ENCODE measurements at places on chromosomes 5 and 9.
A peak's percentile ranks its signal among the peaks of the same experiment; 100 is the strongest.

- no peak for DNase-seq
These were observed 1.9 kb downstream of the SLC36A1 start for GRCh38 chr5:151449297-151449696.

DNA sequence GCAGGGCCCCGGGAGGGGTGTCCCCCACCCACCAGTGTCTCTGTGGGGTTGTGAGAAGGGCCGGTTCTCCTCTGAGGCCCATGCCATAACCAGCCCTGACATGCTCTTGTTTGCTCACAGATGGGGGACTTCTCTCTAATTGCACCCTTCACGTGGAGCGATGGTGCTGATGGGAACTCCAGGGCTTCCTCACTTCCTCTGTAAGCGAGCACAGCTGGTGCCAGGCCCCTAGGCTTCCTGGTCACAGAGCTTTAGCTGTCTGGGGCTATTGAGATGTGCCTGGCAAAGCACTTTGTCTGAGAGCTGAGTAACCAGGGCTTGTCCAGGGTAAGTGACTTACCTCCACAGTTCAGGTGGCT lies 36.4 kb downstream of the PHF2 start:
- no peak for DNase-seq

- no peak for DNase-seq
These were observed 15.8 kb upstream of the NRARP start for GRCh38 chr9:137317718-137318511.

DNA sequence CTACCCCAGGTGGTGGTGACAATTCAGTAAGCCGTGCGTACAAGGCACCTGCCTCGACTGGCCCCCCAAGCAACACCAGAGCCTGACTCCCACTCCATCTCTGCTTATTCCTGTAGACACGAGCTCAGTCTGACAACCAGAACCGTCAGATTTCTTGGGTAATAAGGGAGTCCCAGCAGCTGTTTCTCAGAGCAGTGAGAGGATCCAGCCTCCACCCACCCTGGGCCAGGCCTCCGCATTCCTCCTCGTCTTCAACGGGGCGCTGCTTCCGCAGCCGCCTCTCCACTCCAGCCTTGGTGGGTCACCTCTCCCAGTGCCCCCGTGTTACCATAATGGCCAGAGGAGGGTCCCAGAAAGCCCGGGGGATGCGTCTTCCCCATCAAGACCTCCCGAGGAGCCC lies 27.7 kb upstream of the GFPT2 start:
- no peak for DNase-seq

- no peak for DNase-seq
These were observed 11.8 kb downstream of the ELL2 start for GRCh38 chr5:95949810-95950209.

GRCh38 chr5:151812757-151813309 lies 41.1 kb downstream of the G3BP1 start:
- DNase-seq: no peak

DNA sequence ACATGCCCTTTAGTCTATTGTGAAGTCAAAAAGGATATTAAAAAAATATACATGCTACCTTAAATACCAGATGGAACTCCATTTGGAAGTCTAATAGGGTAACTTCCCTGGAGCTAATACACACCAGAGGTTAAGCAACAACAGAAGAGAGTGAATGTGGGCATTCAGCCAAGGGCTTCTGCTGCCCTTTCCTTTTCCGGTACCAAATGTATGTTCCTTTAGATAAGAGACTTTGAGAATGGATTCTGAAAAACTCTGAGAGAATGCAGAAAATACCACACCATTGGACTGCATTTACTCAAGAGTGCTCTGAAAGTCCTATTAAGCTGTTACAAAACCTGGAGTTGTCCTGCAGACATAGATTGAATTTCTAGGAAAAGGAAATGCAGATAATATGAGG lies 23.8 kb upstream of the TRPM3 start:
- DNase-seq: no peak

- DNase-seq: no peak
These were observed 119.5 kb upstream of the ZNF618 start for GRCh38 chr9:113756476-113757192.

DNA sequence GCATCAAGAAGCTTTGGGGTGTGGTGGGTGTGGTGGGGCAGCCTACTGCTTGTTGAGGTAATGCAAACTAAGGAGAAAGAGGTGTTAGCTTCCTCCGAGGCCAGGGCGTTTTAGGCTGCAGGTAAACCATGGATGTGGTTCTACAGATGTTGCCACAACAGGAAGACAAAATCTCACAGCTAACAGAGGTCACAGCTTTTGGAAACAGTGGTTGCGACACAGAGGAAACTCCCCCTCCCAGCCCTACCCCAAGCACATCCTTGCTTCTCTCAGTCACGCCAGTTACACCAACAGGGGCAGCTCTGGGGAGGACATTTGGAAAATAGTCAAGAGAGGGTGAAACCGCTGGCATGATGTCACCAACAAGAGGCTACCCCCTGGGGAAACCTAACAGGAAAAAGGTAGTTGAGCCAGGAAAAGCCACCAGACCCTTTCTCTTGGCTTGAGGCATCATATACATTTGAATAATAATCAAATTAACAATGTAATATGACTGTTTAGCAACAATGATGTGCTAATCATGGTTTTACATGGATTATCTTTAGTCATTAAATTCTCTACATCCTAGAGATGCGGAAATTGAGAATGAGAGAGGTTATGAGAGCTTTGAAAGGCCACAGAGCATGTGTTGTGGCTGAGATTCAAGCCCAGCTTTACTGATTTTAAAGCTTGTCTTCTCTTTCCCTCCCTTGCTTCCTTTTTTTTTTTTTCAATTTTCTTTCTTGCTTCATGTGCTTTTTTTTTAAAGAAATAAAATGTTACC lies 82.2 kb upstream of the IL12B start:
- peak; percentile 45 for DNase-seq

- no peak for DNase-seq
These were observed 460 bp downstream of the DMRTA1 start for GRCh38 chr9:22446950-22447617.

GRCh38 chr5:136108180-136108611 lies 24.4 kb upstream of the SMAD5 start:
- no peak for DNase-seq

GRCh38 chr5:115586525-115587146 lies 15.6 kb downstream of the TICAM2 start:
- peak; percentile 37 for DNase-seq

DNA sequence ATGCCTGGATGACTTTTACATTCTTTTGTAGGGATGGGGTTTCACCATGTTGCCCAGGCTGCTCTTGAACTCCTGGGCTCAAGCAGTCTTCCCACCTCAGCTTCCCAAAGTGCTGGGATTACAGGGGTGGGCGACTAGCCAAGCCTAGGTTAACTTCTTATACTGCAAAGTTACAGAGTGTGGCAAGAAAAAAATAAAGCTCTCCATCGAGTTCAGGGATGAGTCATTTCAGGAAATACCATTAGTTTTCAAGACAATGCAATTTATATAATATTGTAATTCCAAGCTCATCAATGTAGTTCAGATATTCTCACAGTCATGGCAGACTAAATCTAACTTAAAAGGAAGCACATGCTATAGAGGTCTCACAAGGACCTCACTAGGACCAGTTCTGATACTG lies 11.5 kb upstream of the ABO start:
- no peak for DNase-seq

DNA sequence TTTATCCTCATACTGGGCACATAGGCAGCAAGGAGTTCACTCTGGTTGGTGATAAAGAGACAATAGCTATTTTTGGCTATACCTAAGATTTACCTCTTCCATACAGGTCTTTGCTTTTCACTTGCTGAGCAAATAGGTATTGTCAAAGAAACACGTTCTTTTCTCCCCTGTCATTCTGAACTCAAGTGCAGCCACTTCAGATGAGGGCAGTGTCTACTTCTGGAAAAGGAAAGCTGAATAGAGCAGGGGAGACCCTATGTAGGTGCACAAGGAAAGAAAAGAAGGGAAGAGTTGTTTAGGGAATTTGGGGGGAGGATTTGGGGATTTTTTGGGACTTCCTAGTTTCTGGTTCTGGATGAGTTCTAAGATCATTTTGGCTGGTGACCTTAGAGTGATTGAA lies 109.6 kb downstream of the ATP10B start:
- no peak for DNase-seq

DNA sequence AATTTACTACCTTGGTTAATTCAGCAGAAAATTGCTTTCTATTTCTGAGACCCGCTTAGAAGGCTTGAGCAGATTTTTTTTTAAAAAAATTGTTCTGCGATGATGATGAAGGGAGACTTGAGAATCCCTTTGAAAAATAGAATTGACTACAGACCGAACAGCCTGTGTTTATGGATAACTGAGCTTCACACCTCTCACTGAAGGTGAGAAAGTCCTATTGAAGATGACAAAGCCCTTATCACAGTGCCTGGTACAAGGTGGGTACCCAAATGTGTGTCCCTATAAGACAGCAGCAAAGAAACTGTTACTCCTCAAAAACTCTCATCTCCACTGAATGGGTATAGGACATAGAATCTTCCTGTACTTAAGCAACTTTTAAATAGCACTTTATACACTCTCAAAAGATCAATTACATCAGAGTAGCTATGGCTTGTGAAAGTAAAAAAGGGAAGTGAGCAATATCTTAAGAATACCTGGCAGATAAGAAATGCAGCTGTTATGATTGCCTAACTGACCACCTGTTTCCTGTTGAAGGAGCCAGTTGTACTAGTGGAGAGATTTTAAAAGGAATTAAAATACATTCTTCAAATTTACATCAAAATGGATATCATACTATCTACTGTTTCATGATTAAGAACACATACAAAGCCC lies 419.7 kb downstream of the CHSY3 start:
- no peak for DNase-seq

GRCh38 chr5:128927644-128928043 lies 37.6 kb upstream of the SLC27A6 start:
- no peak for DNase-seq

- DNase-seq: no peak
These were observed 13.4 kb downstream of the POMT1 start for GRCh38 chr9:131516100-131516499.

- no peak for DNase-seq
These were observed 22.8 kb downstream of the URM1 start for GRCh38 chr9:128393970-128394369.

GRCh38 chr9:114185570-114186490 lies 30.5 kb downstream of the COL27A1 start:
- no peak for DNase-seq

- no peak for DNase-seq
These were observed 142.2 kb upstream of the ABCA1 start for GRCh38 chr9:105070176-105070575.

GRCh38 chr5:1018596-1018995 lies 10.0 kb downstream of the NKD2 start:
- no peak for DNase-seq

DNA sequence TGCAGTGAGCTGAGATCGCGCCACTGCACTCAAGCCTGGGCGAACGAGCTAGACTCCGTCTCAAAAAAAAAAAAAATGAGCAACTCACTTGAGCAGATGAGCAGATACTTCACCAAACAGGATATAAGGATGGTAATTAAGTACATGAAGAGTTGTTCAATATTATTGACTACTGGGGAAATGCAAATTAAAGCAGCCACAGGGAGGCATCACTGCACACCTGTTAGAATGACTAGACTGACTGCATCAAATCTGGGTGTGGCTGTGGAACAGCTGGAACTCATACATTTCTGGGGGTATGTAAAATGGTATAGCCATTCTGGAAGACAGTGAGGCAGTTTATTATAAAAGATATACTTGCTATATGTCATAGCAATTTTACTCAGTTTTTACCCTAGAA lies 93.0 kb downstream of the WNK2 start:
- no peak for DNase-seq

DNA sequence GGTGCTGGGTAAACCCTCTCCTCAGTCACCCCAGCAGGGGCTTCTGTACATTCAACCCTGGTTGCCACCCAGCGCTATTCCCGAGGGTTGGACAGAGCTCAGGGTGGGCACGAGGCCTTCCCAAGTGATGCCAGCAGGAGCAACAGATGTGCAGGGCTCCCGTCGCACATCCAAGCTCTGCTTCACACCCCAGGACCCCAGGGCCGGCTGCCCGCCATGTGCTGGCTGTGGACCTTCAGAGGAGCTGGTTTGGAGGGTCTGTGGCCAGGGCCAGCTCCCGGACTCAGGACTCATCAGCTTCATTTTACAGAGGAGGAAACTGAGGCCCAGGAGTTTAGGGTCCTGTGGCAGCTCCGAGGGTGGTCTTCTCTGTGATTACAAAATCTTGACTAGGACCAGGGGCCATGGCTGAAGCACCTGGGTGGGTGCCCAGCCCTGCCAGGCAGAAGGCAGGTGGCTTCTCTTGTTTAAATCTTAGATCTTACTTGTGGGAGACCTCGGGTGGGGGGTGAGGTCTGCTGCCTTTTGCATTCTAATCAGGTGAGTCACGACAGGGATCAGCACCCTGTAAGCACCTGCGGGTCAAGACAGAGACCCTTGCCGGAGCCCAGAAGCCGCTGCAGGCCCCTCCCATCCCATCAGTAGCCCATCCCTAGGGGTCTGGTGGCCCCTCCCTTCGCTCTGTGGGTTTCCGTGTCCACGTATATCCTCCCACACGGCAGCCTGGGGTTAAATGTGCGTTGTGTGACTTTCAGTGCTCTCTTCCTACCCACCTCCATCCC lies 2.1 kb upstream of the SLC12A7 start:
- DNase-seq: no peak

DNA sequence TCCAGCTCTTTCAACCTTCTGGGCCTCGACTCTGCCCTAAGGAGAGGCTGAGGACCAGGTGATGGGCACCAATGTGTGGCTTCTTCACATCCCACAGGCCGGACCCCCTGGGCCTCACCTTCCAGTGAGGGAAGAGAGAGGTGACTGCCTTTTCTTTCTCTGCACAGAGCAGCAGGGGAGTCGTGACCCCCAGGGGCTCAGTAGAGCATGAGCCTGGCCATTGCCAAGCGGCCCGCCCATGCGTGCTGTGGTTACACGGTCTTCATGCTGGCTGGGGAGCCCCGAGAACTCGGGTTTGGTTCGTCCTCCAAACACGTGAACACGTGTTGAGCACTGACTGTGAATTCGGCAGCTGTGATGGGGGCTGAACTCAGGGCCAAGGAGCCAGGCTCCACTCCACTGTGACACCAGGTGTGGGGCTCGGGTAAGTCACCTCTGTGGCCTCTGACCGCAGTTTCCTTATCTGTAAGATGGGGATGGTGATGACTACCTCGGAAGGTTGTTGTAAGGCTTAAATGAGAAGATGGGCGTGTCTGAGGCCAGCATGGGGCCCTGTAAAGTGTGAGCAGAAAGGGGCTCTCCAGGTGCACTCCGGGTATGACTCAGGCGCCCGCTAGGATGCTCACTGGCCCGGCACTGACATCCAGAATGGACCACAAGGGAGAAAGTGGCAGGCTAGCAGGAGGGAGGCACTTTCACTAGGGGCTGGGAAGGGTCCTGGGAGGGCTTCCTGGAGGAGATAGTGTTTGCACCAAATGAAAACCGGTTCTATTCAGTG lies 13.4 kb upstream of the GRHPR start:
- DNase-seq: no peak

DNA sequence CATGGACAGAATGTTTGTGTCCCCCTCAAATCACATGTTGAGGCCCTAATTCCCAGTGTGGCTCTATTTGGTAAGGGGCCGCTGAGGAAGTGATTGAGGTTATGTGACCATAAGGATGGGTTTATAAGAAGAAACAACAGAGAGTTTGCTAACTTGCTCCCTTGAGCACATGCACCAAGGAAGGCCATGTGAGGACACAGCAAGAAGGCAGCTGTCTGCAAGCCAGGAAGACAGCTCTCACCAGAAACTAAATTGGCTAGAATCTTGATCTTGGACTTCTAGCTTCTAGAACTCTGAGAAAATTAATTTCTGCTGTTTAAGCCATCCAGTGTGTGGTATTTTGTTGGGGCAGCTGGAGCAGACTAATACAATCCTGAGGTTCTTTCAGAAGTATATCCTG lies 35.2 kb upstream of the CDC42SE2 start:
- DNase-seq: no peak

- DNase-seq: no peak
These were observed 87.1 kb downstream of the ENTREP1 start for GRCh38 chr9:69411931-69412740.

Data from naive thymus-derived CD8-positive, alpha-beta T cell (primary cell).